ENCODE measurements at places on chromosomes 6 and 20.

DNA sequence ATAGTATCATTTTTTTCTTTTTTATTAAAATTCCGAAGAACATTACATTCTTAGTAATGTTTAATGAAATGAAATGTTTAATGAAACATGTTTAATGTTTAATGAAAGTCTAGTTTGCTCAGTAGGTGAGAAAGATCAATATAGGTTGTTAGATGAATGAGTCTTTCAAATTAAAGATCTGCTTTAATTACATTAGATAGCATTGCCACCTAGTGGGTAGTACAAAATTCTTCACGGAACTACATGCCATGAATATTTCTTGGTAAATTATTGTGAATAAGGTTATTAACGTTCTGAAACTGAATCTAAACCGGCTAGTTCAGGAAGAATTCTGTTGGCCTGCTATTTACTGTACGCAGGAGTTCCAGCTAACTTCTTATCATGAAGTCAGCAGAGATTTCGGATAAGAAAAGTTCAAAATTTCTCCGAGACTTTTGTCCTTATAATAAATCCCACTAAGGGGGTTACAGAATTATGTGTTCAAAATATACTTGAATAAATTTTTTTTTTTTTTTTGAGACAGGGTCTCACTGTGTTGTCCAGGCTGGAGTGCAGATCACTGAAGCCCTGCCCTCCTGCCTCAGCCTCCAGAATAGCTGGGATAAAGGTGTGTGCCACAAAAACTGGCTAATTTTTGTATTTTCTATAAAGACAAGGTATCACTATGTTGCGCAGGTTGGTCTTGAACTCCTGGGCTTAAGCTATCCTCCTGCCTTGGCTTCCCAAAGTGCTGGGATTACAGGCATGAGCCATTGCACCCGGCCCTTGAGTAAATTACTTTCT lies 7.9 kb upstream of the GMNN start:
- peak; percentile 62 for DNase-seq

DNA sequence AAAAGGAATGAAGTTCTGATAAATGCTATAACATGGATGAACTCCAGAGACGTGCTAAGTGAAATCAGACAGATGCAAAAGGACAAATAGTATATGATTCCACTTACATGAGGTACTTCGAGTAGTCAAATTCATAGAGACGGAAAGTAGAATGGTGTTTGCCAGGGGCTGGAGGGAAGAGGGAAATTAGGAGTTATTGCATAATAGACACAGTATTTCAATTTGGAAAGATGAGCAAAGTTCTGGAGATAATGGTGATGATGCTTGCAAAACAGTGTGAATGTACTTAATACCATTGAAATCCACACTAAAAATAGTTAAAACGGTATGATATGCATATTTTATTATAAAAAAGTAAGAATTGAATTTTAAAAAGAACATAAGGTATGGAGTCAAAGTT lies 84.9 kb upstream of the STXBP5 start:
- no peak for DNase-seq

GRCh38 chr20:16054985-16055384 lies 518.3 kb downstream of the KIF16B start:
- DNase-seq = no peak

DNA sequence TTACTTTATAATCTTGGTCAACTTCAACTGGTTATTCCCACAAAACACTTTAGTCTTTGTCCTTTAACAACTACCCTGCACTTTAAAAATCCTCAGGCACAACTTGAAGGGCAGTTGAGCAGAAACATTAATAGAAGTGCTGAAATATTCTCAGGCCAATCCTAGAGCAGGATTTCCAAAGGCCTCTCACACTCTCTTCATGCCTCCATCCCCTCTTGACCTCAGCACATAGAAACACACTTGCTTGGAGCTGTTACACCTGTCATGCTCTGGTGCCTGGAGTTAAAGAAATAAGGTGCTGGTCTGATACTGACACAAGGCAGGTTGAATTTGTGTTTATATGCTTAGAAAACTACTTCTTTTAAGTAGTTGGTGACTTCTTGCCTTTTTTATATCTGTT lies 618.8 kb upstream of the POU3F2 start:
- no peak for DNase-seq

GRCh38 chr20:45344168-45344860 lies 3.9 kb downstream of the SDC4 start:
- DNase-seq = peak; percentile 37

- peak; percentile 72 for DNase-seq
Observed at GRCh38 chr6:36735110-36736071, 37.8 kb downstream of the RAB44 start.

DNA sequence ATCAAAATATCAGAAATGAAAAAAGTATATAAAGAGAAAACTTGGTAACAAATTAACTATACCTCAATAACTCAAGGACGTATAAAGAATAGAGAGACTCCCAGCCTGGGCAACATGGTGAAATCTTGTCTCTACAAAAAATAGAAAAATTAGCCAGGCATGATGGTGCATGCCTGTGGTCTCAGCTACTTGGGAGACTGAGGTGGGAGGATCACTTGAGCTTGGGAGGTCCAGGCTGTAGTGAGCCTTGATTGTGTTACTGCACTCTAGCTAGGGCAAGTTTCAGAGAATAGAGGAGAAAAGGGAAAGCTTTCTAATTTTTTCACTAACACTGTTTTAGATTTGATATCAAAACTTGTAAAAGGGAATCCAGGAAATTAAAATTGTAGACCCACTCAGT lies 295.9 kb downstream of the GJA1 start:
- DNase-seq = no peak

- DNase-seq = no peak
Observed at GRCh38 chr6:92121228-92121627, 1298.1 kb downstream of the EPHA7 start.

- DNase-seq = no peak
Observed at GRCh38 chr6:139508023-139508422, 133.6 kb upstream of the CITED2 start.

DNA sequence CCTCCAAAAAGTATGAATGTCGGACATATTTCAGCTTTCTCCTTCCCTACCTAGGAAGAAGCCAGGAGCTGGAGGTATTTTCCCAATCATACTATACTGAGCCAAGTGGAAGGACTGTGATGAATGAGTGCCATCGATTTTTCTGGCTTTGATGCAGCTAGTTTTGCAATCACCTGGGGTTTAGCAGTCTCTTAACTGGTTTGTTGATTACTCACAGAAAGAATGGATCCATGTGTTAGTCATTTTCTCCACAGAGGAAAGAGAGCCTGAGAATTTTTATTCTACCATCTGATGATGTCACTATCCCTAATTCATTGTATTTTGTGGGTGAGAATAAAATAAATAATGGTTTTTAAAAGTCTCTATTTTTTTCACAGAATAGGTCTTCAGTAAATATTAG lies 282.9 kb upstream of the RNF217 start:
- no peak for DNase-seq

GRCh38 chr20:3121271-3121911 lies 36.9 kb upstream of the AVP start:
- DNase-seq = no peak

GRCh38 chr20:57224641-57225138 lies 41.8 kb downstream of the BMP7 start:
- no peak for DNase-seq

DNA sequence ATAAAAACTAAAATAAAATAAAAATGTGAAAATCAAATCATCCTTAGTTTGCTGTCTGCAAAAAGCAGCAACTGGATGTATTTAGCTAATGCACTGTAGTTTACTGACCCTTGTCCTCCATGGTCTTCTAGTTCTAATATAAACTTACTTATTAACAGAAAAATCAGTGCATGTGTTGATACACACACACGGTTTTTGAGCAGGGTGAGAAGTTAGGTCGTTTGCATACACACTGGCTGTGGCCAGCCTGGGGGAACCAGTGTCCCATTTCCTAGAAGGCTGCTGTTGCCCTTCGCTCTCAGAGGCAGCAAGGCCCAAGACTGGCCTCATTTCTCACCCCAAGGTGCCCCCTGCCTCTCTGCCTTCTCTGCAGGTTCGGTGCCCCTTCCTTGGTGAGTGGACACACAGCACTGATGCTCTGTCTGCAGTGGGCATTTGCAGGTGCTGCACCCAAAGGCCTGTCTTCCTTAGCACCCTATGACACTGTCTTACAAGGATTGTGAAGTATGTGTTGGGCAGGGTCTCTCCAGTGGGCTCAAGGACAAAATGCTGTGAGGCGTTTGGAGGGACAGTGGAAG lies 168.5 kb downstream of the SCP2D1 start:
- no peak for DNase-seq

DNA sequence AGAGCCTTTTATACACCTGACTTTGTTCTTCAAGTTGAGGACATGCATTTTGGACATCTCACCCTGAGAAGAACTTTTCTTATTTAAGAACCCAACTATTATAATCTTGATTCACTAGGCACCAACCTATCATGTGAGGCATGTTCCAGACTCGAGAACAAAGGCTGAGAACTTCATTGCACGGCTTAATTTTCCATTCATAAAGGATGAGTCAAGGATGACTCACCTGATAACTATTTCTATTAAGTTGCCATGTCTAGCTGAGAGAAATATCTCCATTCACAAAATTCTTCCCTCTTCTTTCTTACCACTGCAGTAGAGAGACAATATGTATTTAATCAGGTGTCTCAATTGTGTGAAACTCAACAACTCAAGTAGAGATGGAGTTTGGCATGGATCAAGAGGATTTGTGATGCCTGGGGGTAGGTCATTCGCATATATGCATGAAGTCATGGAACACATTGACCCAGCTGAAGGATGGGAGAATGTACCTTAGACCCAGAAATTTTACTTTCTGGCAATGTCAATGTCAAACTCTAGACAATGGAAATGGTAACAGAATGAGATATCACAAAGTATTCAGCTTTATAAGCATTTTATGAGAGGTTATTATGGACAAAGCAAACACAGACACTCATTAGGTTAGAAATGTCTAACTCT lies 208.7 kb upstream of the PRND start:
- DNase-seq = no peak

GRCh38 chr20:50496773-50497385 lies 13.3 kb upstream of the PTPN1 start:
- no peak for DNase-seq

DNA sequence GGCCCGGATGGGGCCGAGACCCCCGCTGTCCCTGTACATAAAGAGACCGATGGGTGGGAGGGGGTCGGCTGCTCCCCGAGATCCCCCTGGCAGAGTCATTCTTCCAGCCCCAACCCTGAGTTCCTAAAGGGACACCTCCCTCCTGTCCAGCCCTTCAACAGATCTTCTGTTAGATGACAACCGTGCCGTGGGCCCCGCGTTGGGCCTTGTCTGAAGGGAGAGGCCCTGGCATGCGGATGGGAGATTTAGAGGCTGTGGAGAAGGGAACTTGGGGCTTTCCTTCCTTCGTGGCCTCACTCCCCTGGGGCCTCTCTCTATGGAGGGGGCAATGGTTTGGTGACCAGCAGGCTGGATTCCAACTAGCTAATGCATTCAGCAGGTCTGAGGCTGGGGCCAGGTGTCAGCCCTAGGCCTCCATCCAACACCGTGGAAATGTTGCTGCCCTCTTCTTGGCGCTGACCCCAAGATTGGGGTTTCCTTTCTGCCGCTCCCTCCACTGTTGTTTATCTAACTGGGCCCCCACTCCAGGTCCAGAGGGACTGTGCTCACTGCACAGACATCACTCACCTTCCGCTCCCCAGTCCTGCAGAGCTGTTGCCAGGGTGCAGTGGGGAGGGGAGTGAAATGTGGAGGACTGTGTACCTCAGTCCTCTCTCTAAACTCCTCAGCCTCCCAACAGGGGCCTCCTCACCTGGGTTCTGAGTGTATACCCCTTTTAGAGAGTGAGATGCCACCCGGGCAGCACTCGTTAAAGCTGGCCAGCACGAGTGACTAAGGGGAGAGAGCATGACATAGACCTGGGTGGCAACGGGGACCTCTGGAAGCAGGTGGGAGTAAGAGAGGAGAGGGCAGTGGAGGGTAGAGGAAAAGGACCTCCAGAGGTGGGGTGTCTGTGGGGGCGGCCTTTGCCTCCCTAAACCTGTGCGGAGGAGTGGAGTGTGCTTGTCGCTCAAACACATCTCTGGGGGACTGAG lies 6.7 kb downstream of the TMEM151B start:
- DNase-seq = no peak

GRCh38 chr6:56906752-56907151 lies 48.2 kb upstream of the BEND6 start:
- DNase-seq = no peak

- no peak for DNase-seq
Observed at GRCh38 chr6:44652547-44652946, 265.0 kb downstream of the CDC5L start.

DNA sequence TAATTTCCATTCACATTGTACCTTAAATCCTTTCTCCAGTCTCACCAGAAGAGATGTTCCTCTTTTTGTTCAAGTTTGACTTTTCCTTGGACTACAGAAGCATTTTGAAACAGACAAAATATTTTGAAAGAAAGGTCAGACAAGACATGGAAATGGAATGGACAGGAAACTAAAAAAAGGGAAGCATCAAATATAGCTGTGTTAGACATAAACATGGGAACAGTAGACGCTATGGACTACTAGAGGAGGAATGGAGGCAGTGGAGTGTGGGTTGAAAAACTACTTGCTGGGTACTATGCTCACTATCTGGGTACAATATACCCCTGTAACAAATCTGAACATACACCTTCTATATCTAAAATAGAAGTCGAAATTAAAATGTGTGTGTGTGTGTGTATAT lies 4.1 kb upstream of the FAM135A start:
- no peak for DNase-seq

- DNase-seq = no peak
Observed at GRCh38 chr20:8246153-8246552, 114.1 kb downstream of the PLCB1 start.

GRCh38 chr20:8639112-8639778 lies 429.6 kb upstream of the PLCB4 start:
- DNase-seq = no peak

DNA sequence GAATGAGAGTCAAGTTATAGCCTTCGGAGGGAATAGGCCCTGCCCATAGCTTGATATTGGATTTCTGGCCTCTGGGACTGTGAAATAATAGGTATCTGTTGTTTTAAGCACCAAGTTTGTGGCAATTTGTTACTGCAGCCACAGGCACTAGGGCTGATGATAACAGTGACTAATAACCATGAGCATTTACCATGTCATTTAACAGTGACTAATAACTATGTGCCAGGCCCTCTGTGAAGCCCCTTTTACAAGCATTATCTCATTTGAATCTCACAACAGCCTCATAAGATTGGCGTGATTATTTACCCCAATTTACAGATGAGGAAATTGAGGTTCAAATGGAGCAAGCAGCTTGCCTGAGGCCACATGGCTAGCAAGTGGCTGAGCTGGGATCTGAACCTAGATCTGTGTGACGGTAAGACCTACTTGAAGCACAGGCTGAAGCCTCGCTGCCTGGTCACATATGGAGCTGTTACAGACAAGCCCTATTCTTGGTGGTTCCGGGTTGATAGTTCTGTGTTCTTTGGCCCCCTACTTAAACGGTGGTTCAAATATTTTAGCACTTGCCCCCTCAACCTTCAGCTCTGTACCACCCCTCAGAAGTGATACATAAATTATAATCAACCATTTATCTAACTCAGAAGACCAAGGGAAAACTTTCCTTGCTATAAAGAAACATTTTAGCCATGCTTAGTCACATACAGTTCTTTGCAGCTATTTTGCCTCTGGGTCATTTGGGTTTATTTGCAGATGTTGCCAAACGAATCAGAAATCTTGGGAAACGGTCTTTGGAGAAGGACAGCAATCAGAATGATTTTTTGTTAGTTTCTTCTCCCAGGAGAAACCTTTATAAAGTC lies 98.3 kb downstream of the ELOVL5 start:
- DNase-seq = no peak

Measured in activated CD4-positive, alpha-beta T cell treated with anti-CD3 and anti-CD28 coated beads, Interleukin-2, amount 50 U/mL, for 16 hours (primary cell).